Activated CD4-positive, alpha-beta T cell treated with anti-CD3 and anti-CD28 coated beads, Interleukin-2, amount 50 U/mL, for 24 hours (primary cell): ENCODE measurements at places on chromosomes 7 and 10.

- no peak for DNase-seq
Measured at GRCh38 chr10:86648704-86649427, 5.5 kb upstream of the OPN4 start.

GRCh38 chr7:43491984-43492383 is 90.9 kb upstream of the STK17A start:
- no peak for DNase-seq

GRCh38 chr7:75776295-75776971 is 4.4 kb upstream of the CCL26 start:
- DNase-seq = peak; percentile 9

DNA sequence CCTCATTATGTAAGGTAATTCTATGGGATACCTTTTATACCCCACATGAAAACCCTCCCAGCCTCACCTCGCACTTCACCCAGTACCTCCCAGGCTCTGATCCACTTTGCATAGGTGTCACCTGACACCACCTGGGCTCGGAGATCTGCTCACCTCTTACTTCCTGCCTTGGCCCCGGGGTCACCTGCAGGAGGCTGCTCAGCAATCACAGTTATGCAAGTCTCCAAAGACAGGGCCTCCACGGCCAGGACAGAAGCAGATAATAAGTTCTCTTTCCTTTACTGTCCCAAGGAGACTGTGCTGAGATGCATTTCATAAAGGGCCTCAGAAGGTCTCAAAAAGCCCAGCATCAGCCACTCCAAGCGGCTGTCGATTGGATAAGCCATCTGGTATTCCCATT is 112.4 kb upstream of the PPP2R2D start:
- no peak for DNase-seq

- no peak for DNase-seq
Measured at GRCh38 chr7:66013938-66014337, 31.9 kb upstream of the GUSB start.

DNA sequence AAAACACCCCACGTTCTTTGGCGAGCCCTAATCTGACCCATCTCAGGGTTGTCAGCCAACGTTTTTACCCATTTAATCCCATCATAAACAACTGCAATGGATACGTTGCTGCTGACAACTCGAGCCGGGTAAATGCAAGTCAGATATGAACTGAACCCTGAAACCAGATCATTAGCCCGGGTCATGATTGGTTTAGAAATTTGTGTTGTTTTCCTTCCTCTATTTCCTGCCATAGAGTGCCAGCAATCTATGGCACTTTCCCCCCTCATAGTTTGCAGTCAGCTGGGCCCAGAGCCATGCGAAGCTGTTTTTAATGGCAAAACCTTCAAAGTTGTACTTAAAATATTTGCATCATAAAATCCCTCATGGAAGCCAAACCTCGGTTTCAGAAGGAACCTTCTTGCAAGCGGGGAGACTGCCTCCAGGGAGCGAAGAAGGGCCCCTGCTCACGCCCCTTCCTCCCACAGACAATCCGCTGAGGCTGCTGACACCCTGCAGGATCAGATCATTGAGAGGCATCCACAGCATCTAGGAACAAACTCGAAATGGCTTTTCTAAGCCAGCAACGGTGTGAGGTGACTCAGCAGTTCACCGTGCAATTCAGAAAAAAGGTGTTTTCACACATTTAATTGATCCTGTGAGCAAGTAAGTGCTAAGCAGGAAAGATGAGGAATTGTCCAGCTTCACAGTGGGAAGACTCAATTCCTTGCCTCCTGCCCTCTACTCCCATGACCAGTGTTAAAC is 710.1 kb downstream of the PARD3 start:
- no peak for DNase-seq

- DNase-seq = no peak
Measured at GRCh38 chr10:44968500-44969400, 9.1 kb downstream of the RASSF4 start.

DNA sequence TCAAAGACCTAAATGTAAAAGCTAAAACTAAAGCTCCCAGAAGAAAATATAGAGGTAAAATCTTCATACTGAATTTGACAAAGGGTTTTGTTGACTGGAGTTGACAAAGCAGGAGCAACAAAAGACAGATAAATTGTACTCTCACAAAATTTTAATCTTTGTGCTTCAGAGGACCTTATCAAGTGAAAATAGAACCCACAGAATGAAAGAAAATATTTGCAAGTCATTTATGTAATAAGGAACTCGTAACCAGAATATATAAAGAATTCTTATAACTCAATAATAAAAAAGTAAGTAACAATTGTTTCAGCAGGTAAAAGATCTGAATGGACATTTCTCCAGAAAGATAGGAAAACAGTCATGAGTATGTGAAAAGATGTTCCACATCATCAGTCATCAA is 62.0 kb upstream of the SRRM3 start:
- DNase-seq = no peak

- no peak for DNase-seq
Measured at GRCh38 chr10:11776080-11776479, 33.9 kb downstream of the ECHDC3 start.

DNA sequence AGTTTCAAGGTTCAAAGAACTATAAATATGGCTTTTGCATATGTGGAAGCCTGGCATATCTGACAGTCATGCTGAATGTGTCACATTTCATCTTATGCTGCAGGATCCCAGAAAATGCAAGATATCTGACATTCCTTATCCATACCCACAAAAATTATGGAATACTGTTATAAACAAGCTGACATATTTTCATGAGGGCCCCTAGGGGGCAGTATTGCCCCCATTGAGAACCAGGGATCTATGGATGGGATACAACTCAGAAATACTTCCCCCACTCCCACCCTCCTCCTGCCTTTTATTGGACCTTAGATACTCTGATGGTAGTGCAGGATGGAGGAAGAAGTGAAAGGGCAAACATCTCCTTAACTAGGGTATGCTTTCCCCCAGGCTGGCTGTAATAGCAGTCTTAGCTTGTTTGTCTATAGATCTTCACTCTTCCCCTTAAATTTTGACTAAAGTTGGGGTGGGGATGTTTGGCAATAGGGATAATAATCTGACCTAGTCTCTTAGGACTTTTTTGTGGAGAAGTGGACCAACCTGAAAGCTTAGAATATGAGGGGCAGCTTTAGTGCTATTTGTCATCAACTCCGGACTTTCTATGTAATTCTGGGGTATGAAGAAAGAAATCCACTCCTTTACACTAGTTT is 3.5 kb upstream of the GNGT1 start:
- no peak for DNase-seq
